ENCODE measurements at places on chromosomes 1 and 21.

DNA sequence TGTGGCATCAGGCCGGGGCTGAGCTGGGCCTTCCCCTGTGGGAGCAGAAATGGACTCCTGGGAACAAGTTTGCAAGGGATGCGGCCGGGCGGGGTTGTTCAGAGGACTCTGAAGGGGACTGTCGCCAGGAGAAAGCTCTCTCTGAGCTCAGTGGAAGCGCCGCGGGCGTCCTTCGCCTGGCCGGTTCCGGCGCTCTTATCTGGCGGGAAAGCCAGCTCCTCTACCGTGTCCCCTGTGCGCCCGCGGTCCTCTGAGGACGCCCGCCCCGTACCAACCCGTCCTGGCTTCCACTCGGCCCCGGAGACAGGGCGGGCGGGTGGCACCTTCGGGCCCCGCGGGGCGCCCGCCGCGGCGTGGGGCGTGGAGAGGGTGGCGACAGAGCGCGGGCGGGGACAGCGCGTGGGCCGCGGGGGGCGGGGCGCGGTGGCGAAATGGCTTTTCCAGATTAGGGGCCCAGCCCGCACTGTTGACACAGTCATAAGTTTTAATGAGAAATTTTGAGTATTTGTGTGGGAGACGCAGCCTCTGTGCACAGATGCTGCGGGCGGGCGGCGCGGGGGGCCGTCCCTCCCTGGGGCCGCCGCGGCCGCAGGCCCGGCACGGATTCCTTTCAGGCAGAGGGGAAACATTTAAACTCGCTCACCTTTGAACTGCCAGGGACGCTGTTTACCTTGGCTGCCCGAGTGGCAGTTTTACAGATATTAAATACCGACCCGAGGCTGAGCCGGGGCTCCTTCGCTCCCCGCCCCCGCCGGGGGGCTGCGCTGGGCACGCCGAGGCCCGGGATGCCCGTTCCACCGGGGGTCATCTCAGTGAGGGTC is 70.2 kb downstream of the FOXD2 start:
- no peak for DNase-seq

GRCh38 chr1:32887623-32888022 is 1.3 kb downstream of the HPCA start:
- DNase-seq = no peak

DNA sequence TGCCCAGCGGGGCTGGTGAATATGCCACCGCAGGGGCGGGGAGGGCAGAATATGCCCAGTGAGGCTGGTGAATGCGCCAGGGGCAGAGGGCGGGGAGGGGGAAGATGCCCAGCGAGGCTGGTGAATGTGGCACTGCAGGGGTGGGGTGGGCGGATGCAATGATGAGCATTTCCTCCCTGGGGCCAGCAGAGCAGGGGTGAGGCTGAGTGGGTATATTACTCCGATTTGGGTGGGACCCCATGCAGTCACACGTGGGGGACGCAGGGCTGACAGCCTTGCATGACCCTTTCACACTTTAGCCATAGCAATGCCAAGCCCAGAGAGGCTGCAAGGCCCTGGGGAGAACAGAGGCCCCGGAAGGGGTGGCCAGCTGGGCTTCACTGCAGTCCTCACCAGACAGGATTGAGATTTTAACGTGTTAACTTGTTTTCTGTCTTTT is 9.3 kb upstream of the SLX9 start:
- DNase-seq = peak; percentile 50

GRCh38 chr1:172599912-172600311 is 59.0 kb upstream of the FASLG start:
- DNase-seq = no peak

DNA sequence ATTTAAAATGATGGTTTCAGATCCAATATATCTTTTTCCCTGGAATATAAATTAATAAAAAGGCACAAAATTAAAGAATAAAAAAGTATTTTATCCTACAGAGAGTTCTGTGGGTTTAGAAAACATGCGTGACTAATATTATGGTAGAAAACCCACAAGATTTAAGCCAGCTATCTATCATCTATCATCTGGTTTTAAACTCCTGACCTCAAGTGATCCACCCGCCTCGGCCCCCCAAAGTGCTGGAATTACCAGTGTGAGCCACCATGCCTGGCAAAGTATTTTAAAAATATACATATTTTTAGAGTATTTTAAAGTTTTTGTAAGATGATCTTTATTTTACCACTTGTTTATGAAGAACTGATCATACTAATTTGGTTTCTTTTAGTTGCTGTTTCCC is 79.5 kb downstream of the NRIP1 start:
- no peak for DNase-seq

DNA sequence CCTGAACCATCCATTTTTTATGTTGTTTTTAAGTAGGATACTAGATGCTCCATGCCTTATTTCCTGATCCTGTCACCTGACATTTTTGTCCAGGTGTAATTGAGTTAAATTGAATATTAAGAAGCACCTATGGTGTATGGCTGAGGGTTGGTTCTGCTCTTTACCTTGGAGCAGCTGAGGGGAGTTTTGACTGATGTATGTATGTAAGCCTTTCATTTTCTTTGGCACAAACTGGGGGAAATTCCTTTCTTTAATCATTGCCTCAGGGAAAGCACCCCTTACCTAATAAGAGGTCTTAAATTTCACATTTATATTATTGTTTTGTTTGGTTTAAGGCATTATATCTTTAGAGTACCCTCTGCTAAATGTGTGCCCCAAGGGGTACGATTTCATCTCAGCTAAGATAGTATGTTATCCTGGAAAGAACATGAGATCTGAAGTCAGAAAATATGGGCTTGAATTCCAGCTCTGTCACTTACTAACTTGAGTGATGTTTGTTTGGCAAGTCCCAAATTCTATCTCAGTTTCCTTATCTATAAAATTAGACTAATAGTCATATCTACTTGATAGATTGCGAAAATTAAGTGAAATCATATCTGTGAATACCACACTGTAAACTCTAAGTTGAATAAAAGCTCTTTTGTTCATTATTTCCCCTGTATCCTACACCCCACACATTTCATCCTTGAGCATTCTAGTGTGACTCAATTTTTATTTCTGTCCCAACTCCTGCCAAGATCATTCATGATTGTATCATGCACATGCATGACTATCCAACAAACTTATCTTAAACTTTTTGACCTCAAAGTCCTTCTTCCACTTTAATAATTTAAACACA is 57.7 kb upstream of the NUF2 start:
- no peak for DNase-seq

GRCh38 chr1:209389975-209390374 is 193.5 kb upstream of the CAMK1G start:
- no peak for DNase-seq

GRCh38 chr1:34597877-34598514 is 156.9 kb upstream of the GJB5 start:
- DNase-seq = peak; percentile 10

- no peak for DNase-seq
These were observed 22.6 kb upstream of the TTC34 start for GRCh38 chr1:2823921-2824610.

DNA sequence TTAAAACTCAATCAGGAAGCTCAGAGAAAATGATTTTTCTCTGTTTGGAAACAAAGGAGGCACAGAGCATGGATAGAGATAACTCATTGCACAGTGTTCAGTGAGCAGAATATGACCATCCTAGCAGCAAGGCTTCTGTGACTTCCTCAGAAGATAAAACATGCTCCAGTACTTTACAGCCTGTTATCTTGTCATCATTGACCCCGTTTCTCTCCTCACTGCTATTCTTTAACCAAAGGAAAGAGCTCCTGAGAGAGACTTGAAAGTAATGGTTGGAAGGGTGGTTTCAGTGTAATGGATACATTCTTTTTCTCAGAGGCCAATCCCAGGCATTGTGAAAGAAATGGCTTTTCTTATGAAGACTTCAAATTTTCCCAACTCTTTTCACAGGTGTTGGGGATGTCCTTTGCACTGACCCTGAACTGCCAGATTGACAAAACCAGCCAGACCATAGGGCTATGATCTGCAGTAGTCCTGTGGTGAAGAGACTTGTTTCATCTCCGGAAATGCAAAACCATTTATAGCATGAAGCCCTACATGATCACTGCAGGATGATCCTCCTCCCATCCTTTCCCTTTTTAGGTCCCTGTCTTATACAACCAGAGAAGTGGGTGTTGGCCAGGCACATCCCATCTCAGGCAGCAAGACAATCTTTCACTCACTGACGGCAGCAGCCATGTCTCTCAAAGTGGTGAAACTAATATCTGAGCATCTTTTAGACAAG is 25.9 kb downstream of the CD53 start:
- no peak for DNase-seq

GRCh38 chr1:36696261-36696940 is 213.7 kb upstream of the CSF3R start:
- DNase-seq = no peak

GRCh38 chr1:220957233-220957605 is 78.0 kb downstream of the HLX start:
- no peak for DNase-seq

- DNase-seq = no peak
These were observed 308.6 kb downstream of the KCTD3 start for GRCh38 chr1:215875712-215876111.

DNA sequence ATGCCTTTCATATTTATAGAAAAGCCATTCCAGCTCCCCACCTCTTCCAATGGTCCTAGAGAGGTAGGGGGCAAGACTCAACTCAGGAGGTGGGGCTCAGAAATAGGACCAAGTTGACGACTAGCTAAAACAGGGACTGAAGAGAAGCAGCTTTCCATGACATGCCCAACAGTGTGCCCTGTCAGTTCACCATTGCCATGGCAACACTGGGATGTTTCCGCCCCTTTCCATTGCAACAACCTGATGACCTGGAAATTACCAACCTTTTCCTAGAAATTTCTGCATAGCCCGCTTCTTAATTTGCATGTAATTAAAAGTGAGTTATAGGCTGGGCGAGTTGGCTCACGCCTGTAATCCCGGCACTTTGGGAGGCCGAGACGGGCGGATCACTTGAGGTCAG is 22.4 kb upstream of the INTS3 start:
- no peak for DNase-seq

DNA sequence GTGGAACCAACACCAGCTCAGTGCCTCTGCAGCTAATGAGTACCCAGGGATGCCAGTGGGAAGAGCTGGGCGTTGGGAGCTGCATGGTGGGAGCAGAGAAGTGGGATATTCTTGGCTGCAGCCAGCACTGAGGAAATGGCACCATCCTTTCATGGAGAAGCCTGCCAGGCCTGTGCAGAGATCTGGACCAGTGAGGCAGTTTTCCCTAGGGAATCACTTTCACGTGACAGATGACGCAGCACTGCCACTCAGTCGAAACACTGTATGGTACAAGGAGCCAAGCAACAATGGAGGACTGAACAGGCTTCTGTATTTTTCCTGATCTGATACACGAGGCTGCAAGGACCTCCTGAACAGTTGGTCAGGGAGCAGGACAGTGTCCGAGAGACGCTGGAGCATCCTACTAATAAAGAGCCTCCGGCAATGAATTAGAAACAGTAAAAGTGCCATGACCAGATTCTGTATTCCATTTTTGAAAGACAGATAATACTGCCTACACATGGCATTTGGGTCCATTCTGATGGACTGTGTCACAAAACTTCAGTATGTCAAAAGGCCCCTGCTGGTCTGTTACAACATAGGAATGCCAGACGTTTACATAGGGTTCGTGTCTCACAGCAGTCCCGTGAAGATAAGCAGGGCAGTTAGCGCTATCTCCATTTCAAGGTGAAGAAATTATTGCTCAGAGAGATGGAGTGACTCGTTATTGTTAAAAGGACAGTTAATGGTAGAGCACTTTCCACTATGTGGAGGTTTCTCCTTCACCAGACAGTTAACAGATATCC is 44.0 kb upstream of the LMO4 start:
- no peak for DNase-seq

- no peak for DNase-seq
These were observed 12.3 kb downstream of the OR2T11 start for GRCh38 chr1:248622570-248623001.

- DNase-seq = no peak
These were observed 54.4 kb upstream of the JAK1 start for GRCh38 chr1:65020774-65021173.

GRCh38 chr1:97046765-97047420 is 325.3 kb downstream of the PTBP2 start:
- no peak for DNase-seq

- no peak for DNase-seq
These were observed 47.8 kb downstream of the SKI start for GRCh38 chr1:2275796-2276536.

DNA sequence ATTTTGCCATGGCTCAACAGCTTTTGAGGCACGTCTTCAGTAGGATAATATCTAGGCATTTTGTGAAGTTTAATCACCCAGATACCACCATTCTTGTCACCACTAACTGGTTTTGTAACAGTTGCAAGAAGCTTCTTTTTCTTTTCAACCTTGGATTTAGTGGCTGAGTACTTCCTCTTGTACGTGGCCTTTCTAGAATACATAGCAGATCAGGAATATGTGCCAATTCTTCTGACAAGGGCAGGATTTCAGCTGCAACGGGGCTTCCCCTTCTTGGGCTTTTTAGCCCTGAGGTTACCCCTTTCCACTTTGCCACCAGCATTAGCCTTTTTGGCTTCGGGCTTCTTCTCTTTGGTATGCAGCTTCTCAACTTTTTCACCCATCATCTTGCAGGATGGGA is 79.3 kb upstream of the WARS2 start:
- DNase-seq = no peak

DNA sequence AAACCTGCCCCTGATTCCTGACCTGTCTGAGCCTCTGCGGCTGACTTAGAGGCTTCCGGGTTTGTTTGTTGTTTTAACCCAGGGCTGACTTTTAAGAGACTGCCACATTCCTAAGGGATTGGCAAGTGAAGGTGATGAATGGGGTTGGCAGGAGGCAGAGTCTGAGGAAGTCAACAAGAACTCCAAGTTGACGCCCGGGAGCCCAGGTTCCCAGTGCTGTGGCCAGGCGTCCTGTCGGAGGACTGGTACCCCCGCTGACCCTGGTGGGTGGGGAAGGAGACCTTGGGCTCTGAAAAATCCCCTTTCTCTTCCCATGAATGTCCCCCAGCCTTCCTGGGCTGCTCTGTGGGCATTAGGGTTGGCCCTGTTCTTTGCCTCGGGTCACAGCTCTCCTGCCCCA is 19.7 kb upstream of the EPS8L3 start:
- DNase-seq = no peak

- DNase-seq = no peak
These were observed 52.8 kb downstream of the DPT start for GRCh38 chr1:168676029-168676812.

DNA sequence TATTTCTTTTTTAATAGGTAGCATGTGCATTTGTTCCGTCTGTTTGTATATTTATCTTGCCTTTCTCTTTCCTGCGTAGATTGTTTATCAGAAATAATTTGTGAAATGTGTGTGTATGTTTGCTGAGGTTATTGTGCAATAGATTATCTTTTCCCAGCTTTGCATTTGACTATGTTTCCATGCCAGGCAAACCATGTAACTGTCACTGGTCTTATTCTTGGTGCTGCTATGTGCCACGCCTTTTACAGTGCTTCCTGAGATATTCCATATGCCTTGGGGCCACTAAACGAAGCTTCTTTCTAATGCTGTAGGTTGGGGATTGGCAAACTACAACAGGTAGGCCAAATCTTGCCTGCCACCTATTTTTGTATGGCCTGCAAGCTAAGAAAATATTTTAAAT is 598.8 kb downstream of the PLPP3 start:
- DNase-seq = no peak

DNA sequence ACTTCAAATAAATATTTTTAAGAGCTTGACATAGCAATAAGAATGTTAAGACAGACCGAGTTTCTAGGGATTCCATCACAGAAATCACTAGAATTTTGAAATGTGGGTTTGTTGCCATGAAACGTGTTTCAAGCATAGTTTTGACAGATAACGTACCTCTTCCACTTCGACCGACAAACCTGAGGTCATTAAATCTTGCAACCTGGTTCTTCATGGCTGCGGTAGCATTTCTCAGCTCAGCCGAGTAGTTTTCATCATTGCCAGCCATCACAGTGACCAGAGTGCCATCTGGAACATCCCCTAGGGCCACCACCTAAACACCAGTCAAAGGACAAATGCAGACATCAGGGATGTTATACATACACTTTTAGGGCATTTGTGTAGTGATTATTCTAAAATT is 168.7 kb downstream of the RUNX1 start:
- DNase-seq = no peak
